ENCODE measurements at places on chromosomes 4 and X.

DNA sequence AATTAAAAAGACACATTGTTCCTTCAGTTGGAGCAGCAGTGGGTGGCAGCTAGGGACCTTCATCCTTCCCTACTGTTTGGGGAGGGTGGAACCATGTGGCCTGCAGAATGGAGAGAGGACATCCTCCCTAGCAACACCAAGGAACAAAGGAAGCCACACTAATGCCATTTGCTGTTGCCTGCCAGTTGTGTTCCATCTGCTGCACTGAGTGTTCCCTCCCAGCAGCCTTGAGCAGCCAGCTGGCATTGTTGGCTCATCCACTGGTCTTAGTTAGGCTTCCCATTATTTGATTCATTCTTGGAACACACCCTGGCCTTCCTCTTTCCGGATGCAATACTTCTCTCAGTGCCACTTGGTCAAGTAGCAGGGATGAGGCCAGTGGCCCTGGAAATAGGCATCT lies 25.0 kb upstream of the HMGB3 start:
- no peak for DNase-seq

GRCh38 chr4:60930866-60931265 lies 269.3 kb upstream of the ADGRL3 start:
- no peak for DNase-seq

GRCh38 chr4:150061086-150061776 lies 17.0 kb upstream of the DCLK2 start:
- DNase-seq: no peak

DNA sequence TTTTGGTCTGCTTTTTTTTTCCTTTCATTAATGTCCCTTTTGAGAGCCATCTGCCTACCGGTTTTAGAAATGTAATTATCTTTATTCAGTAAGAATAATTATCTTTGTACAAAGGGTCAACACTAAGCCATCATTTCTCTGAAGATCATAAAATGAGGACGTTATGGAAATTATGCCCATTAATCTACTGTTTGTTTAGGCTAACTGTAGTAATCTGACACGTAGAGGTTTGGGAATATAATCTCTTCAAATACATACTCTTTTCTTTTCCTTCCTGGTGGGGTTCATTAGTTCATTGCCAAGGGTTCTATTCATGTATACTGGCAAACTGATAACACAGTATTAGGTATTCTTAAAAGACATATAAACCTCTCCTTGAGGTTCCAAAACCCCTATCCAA lies 3.8 kb upstream of the HSD17B13 start:
- no peak for DNase-seq

DNA sequence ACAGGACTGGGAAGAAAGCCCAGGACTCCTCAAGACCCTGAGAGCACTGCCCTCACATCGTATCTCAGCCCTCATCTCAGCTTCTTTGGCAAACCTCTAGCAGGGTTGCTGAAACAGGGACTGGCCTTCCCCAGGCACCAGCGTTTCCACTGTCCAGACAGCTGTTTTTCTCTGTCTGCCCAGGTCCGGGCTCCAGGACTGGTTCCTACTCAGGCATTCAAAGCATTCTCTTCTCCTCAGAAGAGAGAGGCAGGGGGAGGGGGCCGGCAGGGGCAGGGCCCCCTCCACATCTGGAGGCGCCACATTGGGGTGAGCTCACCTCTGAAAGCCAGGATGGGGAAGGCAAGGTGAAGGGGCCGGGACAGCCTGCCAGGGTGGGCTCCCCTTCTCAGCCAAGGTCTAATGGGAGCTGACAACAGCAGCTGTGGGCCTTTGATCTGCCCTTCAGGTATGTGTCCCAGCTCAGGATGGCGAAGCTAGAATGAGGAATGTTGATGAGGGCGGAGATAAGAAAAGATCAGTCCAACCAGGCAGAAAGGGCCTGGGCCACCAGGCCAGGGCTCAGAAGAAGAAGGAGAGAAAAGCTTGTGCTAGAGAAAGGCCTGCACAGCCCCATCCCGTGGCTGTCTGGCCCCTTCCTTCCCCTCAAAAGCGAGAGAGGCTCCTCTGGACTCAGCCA lies 60.4 kb downstream of the PJA1 start:
- DNase-seq: no peak

GRCh38 chr4:76705472-76705871 lies 192.5 kb downstream of the SOWAHB start:
- DNase-seq: no peak

DNA sequence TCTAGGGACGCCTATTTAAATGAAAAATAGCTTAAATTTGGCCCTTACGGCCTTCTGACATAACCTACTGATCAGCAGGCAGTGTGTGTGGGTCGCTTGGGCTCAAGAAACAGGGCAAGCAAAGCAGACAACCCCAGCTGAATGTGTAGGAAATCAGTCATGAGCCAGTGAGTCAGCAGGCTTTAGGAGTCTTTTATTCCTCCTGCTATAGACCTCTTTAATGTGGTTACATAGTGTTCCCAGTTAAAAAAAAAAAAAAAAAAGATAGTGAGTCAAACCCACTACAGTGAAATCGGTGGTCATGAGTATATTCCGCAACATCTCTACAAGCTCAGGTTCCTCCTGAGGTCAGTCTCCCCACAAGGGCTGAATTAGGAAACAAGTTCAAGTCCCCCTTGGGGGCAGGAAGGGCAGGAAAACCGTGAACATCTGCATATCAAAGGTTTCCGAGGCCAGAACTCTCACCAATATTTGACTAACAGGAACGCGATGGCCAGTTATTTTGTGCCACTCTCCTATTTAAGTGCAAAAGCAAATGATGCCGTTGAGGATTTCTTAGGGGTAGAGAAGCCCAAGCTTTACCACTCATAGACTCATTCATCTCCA lies 32.7 kb downstream of the ACSL1 start:
- no peak for DNase-seq

GRCh38 chrX:96405842-96406241 lies 278.8 kb upstream of the DIAPH2 start:
- DNase-seq: no peak

DNA sequence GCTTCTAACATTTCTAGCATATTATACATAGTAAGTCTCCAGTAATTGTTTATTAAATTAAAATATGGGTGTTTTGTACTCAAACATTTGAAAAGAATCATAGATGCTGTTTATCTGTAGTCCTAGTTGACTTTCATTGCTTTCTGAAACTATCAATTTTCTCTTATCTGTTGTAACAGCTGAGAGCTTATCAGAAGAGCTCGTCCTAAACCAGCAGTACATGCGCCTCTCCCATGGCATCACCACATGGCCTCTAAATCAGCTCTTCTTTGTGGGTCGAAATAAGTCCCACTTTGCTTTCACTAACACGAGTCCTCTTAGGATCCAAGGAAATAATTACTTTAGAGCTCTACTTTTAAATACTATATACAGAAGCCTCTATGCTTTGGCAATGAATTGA lies 55.1 kb downstream of the PPP3CA start:
- DNase-seq: no peak

DNA sequence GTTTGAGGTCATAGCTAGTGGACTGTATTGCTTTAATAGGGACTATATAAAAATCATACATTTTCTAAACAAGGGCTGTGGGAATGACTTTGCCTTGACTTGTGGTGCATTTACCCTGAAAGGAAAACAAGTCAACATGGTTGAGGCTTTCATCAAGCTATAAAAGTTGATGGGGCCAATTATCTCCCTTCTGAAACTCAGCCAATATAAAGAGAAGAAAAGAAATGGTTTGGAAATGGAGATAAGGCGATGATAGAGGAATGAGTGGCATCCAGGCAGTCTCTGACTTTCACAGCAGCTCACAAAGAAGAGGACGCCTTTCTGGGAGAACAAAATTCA lies 118.7 kb downstream of the SMARCA1 start:
- DNase-seq: no peak

DNA sequence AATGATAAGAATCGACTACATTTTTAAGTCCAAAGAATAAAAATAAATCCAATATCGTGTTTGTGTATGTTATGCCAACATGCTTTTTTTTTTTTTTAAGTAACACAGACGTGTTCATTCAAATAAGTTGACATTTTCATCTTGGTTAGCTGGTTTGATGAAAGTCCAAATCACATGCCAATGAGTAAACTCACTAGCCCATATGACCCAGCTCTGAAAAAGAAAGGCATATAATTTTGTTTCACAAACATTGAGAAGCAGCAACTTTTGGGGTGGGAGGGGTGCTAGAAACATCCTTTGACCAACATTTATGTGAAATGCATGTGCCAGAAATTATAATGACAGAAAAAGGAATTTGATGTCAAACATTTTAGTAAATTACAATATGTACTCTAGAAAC lies 61.6 kb upstream of the SPP1 start:
- DNase-seq: no peak

- no peak for DNase-seq
Measured at GRCh38 chr4:6668391-6668790, 25.3 kb upstream of the S100P start.

- DNase-seq: no peak
Measured at GRCh38 chr4:38509551-38509950, 154.4 kb upstream of the KLF3 start.

DNA sequence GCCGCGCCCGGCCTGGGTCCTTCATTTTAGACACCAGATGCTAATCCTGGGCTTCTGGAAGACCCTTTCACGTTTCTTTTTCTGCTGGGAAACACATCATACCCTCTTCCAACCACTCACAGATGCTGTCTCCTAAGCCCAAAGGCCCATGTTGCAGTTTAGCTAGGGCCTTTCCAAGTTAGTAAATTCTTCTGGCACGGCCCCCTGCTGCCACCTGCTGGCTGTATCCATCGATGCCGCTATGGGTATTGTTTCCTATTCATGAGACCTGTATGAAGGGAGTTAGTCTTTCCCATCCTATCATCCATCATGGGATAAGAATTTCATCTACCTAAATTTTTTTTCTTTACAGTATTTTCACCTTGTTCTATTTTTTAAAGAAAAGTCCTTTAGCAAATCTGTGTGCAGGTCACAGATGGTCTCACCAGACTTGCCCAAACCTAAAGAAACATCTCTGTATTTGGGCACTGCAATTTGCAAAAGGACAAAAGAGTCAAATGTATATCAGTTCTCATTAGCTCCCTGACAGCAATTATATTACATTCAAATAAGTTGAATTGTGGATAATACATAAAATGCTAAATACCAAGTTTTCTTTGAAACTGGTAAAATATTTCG lies 37.8 kb upstream of the SLC9A7 start:
- DNase-seq: peak; percentile 65

DNA sequence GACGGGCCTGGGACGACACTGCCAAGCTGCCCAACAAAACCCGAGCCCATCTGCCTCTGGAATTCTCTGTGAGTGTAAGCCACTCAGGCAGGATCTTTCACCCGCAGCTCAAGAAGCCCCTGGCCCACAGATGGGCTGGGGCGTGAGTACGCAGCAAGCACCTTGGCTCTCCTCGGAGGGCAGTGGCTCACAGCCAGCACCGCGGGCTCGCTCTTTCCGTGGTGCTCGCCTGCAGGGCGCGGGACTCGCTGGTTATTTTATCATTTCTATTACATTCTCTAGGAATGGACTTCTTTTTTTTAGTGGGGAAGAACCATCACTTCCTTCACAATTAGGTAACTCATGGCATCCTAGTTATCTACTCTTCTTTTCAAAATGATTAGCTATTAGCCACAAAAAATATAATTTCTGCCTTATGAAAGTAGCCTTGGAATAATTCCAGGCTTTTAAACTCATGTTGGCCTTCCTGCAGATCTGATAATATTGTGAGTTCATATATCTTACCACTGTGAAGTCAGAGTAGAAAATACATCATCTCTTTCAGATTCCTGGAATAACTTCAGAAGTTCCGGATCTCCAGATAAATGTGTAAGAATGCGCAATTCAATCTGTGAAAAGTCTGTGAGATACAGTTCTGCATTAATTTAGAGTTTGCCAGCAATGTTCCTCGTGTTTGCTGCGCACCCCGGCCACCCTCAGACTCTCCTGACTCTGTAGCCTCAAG lies 68.6 kb downstream of the NAT8L start:
- no peak for DNase-seq

DNA sequence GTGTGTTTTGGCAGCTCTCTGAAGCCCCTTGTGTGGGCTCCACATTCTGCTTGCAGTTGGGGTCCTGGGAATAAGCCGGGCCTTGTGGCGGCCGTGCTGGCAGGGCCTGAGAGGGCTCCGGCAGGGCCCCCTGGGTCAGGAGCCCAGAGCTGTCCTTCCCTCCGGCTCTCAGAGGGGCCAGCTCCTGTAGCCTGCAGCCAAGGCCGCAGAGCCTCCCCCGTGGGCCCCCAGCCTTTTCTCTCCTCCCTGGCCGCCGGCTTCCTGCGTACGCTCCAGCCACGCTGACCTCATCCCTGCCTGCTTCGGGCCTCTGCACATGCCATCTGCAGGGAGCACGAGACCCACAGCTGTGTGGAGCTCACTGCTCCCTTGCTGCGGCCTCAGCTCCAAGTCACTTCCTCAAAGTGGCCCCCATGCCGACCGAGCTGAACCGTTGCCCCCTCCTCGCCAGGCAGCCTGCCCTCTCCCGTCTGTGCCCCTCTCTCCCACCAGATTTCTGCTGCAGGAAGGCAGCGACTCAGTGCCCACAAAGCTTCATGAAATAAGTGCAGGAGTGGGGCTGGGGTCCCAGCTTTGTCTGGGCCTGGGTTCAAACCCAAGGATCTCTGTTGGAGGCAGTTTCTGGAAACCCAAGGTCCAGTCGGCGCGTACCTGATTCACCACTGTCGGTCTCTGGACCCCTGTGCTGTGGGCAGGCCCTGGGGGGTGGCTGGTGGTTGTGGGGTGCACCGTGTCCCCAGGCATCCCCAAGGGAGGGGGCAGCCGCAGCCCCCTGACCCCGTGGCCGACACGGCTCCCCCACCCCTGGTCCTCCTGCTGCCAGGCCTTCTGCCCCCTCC lies 57.1 kb upstream of the NKX1-1 start:
- no peak for DNase-seq

- no peak for DNase-seq
Measured at GRCh38 chrX:140500441-140500840, 4.4 kb downstream of the SOX3 start.

GRCh38 chrX:112645774-112646173 lies 34.0 kb downstream of the LHFPL1 start:
- no peak for DNase-seq

DNA sequence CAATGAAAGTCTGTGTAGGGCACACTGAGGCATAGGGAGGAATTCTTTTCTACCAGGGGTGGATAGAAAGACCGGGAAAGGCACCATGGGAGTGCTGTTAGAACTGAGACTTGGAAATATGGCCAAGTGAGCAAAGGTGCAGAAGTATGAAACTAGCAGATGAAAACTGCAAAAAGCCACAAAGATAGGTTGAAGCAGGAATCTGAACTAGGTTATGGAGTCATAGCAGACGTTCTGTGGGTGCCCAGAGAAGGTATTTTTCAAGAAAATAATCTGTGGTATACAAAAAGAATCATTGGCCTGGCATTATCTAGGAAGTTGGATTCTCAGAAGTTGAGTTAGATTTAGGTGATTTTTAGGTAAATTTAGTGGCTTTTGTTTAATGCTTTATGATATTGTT lies 48.5 kb downstream of the SMAD1 start:
- DNase-seq: no peak

DNA sequence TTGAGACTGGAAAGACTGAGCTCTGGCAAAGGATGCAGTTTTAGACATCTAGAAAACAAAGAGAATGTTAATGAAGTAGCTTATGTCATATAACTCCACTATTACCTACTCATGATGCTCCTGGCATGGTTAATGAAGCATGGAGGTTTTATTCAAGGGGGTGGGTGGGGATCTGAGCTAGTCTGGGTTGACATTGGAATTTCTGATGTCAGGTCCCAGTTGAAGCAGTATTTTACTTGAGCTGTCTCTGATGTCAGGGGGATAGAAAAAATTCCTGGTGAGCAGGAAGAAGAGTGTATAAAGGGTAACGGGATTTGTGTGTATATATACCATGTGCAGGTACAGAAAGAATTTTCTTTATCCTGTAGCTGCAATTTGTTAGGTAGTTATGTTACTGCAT lies 102.0 kb downstream of the ELOVL6 start:
- DNase-seq: no peak

All from GM13976 (cell line).